ENCODE measurements at places on chromosomes 5 and 9.

GRCh38 chr5:132087176-132087575 is 13.6 kb downstream of the CSF2 start:
- no peak for DNase-seq

- no peak for DNase-seq
These were observed 126.9 kb downstream of the TLE1 start for GRCh38 chr9:81562231-81563019.

- no peak for DNase-seq
These were observed 18.8 kb upstream of the TNFAIP8 start for GRCh38 chr5:119336845-119337580.

DNA sequence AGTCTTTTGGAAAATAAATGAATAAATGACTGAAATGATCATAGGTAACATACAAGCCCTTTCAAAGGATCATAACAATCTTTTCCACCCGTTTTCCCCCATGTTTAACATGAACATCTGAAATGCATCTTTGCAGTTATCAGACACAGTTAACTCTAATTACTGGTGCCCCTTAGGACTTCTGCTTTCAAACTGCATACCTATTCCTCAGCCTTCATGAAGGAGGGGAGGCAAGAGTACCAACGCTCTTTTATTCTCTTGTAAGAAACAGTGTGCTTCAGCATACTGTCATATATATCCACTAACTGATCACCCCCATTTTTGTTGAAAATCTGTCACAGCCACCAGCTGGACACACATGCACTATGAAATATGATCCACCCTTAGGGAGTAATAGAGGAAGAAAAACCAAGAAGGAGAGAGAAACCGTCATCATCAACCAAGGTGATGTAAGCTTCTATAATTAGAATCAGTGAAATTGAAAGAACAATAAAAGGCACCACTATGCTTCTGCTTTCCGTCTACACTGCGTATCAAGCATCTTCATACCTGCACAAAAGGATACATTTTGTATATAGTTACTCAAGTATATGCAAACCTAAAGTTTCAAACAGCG is 98.7 kb downstream of the RAPGEF6 start:
- no peak for DNase-seq

DNA sequence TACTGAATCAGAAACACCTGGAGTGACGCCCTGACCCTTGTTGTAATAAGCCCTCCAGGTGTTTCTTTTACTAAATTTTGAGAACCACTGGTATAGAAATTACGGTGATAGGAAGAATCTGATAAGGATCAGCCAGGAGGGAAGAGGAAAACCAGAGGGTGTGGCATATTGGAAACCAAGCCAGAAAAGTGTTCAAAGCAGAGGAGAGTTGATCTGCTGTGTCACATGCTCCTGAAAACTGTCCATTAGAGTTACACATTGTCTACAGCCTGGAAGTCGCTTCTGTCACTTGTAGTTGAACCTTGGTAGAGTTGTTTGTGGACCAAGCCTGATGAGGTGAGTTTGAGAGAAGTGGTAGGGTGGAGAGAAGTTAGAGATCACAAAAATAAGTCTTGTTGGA is 497.4 kb downstream of the ENC1 start:
- DNase-seq = no peak

- DNase-seq = peak; percentile 100
These were observed 28.3 kb upstream of the STOM start for GRCh38 chr9:121398374-121398773.

- no peak for DNase-seq
These were observed 11.7 kb downstream of the TSPAN17 start for GRCh38 chr5:176658817-176659511.
